NCI-H226 (cell line): ENCODE measurements at places on chromosomes 12 and 14.

DNA sequence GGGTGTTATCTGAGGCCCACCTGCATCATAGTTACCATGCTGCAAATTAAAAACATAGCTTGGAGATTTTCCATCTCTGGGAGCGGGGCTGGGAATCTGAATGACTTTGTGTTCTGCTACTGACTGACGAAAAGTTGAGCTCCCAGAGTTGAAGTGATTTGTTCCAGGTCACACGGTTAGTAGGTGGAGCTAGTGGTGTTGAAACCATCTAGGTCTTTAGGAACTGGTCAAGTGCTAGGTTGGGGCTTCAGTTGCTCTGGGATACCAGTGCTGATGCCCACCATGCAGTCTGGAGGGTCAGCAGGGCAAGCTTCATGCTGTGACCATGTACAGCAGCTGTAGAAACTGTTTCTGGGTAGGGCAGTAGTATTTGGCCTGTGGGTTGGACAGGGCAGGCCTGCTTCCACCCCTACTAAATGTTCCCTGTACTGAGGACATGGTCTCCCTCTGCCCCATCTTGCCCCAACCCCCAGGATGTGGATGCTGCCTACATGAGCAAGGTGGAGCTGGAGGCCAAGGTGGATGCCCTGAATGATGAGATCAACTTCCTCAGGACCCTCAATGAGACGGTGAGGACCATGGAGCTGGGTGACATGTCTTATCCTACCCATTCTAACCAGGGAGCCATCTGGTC lies 5.3 kb downstream of the KRT7 start:
- no peak for DNase-seq

DNA sequence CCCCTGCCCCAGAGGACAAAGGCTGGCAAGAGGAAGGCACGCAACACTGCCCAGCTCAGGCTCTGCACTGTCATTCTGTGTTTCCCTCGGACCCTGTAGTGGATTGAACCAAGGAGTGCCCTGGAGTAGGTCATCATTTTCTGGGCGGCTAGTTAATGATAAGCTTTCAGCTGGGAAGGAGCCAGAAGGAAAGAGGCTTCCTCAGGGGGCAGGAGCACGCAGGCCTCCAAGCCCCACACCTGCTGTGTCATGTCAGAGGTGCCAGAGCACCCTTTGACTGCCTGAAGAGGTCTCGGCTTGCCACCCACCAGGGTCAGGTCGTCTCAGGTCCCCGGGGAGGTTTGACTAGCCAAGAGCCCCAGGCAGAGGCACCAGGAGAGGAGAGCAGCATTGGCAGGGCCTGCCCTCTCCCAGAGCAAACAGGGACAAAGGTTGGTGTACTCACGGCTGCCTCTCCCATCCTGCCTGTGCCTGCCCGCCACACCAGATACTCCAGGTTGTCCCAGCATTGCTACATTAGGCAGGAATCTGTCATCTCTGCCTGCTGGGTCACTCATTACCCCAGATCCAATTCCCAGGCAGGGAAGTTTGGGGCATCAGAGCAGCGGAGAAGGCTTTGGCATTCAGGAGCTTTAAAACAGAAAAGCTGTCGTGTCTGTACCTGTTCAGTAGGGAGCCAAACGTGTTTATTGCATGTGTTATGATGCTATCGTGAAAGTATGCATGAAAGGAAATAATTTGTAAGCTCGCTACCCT lies 33.5 kb upstream of the ATP2A2 start:
- no peak for DNase-seq

DNA sequence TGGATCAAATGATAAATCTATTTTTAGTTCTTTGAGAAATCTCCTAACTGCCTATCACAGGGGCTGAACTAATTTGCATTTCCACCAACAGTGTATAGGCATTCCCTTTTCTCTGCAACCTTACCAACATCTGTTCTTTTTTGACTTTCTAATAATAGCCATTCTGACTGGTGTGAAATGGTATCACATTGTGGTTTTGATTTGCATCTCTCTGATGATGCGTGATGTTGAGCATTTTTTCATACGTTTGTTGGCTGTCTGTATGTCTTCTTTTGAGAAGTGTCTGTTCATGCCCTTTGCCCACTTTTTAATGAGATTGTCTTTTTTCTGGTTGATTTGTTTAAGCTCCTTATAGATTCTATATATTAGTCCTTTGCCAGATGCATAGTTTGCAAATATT lies 67.1 kb downstream of the IFNG-AS1 start:
- DNase-seq, result no peak

- no peak for DNase-seq
Measured at GRCh38 chr12:64745259-64745807, 13.9 kb downstream of the GNS start.

GRCh38 chr14:74429221-74429691 lies 3.2 kb upstream of the SYNDIG1L start:
- no peak for DNase-seq

GRCh38 chr12:53169644-53170043 lies 10.9 kb upstream of the ZNF740 start:
- DNase-seq, result no peak

GRCh38 chr12:6963791-6964413 lies 6.6 kb downstream of the PHB2 start:
- no peak for DNase-seq

DNA sequence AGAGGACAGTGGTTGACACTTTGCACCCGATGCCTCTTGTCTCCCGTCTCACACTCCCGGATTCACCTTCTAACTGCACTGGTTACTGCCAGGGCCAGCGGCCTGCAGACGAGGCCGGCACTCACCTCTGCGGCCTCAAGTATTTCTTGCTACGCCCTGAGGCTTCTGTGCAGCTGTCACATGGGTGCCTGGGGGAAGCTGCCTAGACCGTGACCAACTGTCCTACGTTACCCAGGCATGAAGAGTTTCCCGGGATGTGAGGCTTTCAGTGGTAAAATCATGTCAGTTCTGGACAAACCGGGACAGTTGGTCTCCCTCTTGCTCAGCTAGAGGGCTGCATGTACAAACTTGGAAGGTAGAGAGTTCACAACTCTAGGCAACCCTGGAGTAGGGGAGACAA lies 274.5 kb downstream of the GLT1D1 start:
- no peak for DNase-seq

- no peak for DNase-seq
Measured at GRCh38 chr12:110444455-110444854, 5.7 kb downstream of the ARPC3 start.

GRCh38 chr14:104509673-104510072 lies 69.9 kb upstream of the C14orf180 start:
- DNase-seq, result no peak

DNA sequence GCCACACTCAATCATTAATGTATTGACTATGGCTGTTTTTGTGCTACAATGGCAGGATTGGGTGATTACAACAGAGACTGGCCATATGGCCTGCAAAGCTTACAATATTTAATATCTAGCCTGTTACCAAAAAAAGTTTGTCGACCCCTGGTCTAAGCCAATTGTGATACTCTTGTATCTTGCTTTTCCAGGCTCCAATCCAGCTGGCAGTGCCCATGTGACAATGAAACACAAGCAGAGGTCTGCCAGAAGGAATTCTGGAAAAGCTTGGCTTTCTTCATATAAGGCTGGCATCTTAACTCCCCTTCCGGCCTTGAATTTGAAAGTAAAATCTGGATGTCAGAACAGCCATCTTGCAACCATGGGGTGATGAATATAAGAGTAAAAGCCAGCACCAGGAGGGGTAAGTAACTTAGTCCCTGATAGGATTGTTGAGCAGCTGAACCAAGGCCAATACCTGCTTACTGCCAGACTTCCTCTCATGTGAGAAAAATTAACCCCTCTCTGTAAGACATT lies 458.7 kb downstream of the TMTC2 start:
- DNase-seq, result no peak

DNA sequence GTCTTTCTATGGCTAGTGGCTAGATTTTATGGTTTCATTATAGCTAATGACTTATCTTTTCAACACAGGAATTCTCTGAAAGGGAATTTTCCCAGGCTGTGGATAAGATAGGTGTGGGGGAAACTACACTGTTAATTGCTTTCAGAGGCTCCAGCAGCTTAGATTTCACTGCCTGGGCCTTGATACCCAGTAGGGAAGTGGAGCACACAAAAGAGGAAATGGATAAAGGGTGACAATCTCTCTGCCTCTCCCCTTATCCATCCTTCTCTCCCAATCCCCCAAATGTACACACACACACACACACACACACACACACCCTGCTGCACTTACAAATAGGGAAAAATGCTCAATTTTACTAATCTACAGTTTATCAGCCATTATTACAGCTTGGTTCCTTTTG lies 19.1 kb downstream of the SIX4 start:
- DNase-seq, result no peak

DNA sequence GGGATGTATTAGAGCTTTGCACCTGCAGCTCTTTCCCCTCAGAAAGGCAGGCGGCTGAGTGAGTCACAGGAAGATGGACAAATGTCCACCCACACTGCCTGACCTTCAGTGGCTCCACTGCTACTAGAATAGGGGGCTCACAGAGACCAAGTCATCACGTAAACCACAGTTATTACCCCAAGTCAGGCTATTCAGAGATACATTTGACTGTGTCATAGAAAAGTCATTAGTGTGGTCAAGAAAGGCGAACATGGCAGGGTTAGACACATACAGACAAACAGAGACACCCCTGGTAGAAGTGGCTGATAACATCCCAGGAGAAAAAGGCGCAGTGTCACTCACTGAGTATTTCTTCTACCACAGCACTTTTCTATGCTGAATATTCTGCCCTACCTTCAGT lies 36.0 kb downstream of the GCH1 start:
- DNase-seq, result no peak
